ENCODE measurements at places on chromosomes 5 and 9. TPM values are rescaled to one million over a fixed set of nuclear protein-coding genes. Genes with fewer than 3 reads are reported as not detected.

DNA sequence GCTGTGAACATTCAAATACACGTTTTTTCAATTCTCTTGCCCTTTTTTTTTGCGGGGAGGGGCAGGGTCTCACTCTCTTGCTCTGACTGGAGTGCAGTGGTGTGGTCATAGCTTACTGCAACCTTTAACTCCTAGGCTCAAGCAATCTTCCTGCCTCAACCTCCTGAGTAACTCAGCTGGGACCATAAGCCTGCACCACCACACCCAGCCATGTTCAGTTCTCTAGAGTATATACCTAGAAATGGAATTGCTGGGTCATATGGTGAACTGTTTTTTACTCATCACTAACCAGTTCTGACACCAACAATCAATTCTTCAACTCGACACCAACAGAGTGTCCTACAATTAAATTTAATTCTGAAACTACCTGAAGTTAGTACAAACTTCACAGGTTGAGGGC, 85.5 kb upstream of the ZNF169 start:
- no peak for DNase-seq

GRCh38 chr9:134411440-134412297, 85.4 kb downstream of the RXRA start:
- no peak for DNase-seq

VCP gene
- total RNA-seq: 684 TPM

LCN9 gene
- total RNA-seq: not detected

CKMT2 gene
- total RNA-seq: 0.07 TPM

ZNF354B gene
- 8.8 TPM for total RNA-seq

TMEM252 gene
- not detected for total RNA-seq

IL5 gene
- not detected for total RNA-seq
